ENCODE measurements at places on chromosomes 5 and 9. TPM values are rescaled to one million over a fixed set of nuclear protein-coding genes. Genes with fewer than 3 reads are reported as not detected.

The C7 gene
- 65.0 TPM for total RNA-seq

The PCA3 gene
- total RNA-seq = not detected

The CHMP5 gene
- 46.8 TPM for total RNA-seq

The MAMDC4 gene
- 6.2 TPM for total RNA-seq

The CD14 gene
- 34.7 TPM for total RNA-seq

The SLC25A2 gene
- not detected for total RNA-seq

DNA sequence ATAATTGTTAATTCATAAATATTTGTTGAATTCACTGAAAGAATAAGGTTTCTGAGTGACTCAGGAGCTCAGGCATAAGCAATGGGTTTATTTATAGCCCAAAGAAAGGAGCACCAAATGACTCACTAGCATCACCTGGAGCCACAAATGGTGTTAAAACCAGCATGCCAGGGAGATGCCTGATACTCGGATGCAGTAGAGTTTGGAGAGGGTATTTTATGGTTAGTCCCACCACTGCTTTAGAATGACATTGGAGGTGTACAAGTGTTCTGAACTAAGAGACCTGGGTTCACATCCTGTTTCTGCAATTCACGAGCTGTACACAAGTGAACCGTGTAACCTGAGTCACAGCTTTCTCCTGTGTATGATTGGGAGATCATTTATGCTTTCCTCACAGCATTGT, 25.2 kb downstream of the CCL28 start:
- no peak overlapping the region for H3K27ac ChIP-seq
- no peaks in the 10 kb centered on the region for H3K27me3 ChIP-seq

- DNase-seq = no peak
- H3K27ac ChIP-seq = peak overlapping the region; percentile 70
- H3K36me3 ChIP-seq = peaks cover 5% of the 10 kb centered on the region
- H3K4me3 ChIP-seq = no peak overlapping the region
- H3K4me1 ChIP-seq = peaks cover 44% of the 10 kb centered on the region
Measured at GRCh38 chr9:96556701-96557461, 62.8 kb downstream of the CDC14B start.

GRCh38 chr9:137802521-137803243, 74.9 kb upstream of the CACNA1B start:
- H3K27me3 ChIP-seq = no peaks in the 10 kb centered on the region
- no peak for DNase-seq
- peaks cover 85% of the 10 kb centered on the region for H3K36me3 ChIP-seq

DNA sequence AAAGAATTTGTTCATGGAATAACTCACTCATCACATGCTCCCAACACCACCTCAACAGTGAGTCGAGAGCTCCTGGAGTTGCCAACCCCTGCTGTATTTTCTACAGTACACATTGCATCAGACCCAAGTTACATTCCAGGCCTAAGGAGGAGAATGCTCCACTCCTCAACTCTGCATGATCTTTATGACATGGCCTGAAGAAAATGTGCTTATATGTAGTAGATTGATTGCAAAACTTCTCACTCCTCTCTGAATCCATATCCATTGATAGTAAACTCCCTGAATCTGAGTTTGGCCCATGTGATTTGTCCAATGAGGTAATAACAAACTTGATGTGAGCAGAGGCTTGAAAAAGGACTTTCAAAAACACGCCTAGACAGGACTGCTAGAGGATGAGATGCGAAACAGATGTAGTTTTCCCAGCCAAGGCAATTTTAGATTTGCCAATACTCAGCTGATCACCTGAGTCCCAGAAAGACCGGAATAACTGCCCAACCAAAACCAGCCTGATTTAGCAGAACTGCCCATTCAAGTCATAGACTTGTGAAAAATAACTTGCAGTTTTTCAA, 29.0 kb upstream of the PAPPA start:
- H3K36me3 ChIP-seq = no peaks in the 10 kb centered on the region
- no peak overlapping the region for H3K27ac ChIP-seq

DNA sequence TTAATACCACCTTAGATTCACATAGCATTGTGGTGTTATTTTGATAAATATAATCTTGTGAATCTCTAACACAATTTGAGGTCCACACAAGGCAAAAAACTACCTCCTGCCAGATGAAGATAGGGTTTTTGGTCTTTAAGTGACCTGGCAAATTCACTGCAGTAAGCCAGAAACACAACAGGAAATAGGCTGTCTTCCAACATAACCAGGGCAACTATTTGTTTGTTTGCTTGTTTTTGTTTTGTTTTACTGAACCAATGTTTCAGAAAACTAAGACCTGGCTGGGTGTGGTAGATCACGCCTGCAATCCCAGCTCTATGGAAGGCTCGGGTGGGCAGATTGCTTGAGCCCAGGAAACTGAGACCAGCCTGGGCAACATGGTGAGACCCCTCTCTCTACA, 95.5 kb downstream of the USP20 start:
- H3K27me3 ChIP-seq = no peaks in the 10 kb centered on the region
- no peak for DNase-seq
- peak overlapping the region; percentile 8 for H3K27ac ChIP-seq
- H3K36me3 ChIP-seq = peaks cover 40% of the 10 kb centered on the region
- peaks cover 49% of the 10 kb centered on the region for H3K4me1 ChIP-seq

DNA sequence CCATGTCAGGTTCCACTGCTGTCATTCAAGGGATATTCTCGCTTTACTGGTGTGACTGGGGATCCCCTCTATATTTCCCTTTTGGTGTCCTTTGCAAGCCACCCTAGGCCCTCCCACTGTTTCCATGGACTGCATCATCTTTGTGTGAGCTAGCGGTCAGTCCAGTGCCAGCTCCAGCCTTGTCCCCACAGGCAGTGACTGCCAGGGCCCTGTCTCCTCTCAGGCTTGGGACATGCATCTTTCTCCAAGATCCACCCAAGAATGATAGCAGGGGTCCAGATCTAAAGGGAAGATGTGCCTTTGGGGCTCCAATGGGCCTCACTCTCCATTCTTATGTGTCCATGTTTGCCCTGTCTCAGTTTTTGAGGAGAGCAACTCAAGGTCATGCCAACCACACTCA, 37.8 kb upstream of the NXNL2 start:
- no peaks in the 10 kb centered on the region for H3K36me3 ChIP-seq
- no peaks in the 10 kb centered on the region for H3K4me1 ChIP-seq
- H3K27me3 ChIP-seq = no peaks in the 10 kb centered on the region
- H3K27ac ChIP-seq = no peak overlapping the region
- no peak overlapping the region for H3K4me3 ChIP-seq

- no peak for DNase-seq
- H3K4me1 ChIP-seq = no peaks in the 10 kb centered on the region
- H3K36me3 ChIP-seq = no peaks in the 10 kb centered on the region
- no peaks in the 10 kb centered on the region for H3K27me3 ChIP-seq
- no peak overlapping the region for H3K27ac ChIP-seq
Measured at GRCh38 chr9:23887781-23888180, 61.7 kb upstream of the ELAVL2 start.

GRCh38 chr9:101028346-101029314, at the start of gene PLPPR1:
PLPPR1 (plus strand) TSS chr9:101028727.
- peaks cover 2% of the 10 kb centered on the region for H3K4me1 ChIP-seq
- no peak within 1 kb of the TSS for H3K27ac ChIP-seq
- peaks cover 49% of the 10 kb centered on the region for H3K27me3 ChIP-seq
- DNase-seq = peak; percentile 16
- H3K36me3 ChIP-seq = no peaks in the 10 kb centered on the region
- H3K4me3 ChIP-seq = peak within 1 kb of the TSS; percentile 39

- no peaks in the 10 kb centered on the region for H3K36me3 ChIP-seq
- H3K4me1 ChIP-seq = no peaks in the 10 kb centered on the region
- no peaks in the 10 kb centered on the region for H3K27me3 ChIP-seq
- H3K4me3 ChIP-seq = no peak overlapping the region
- no peak overlapping the region for H3K27ac ChIP-seq
Measured at GRCh38 chr5:173743641-173744343, 127.3 kb upstream of the BOD1 start.

GRCh38 chr5:16899171-16899570, 36.9 kb downstream of the MYO10 start:
- peaks cover 7% of the 10 kb centered on the region for H3K27me3 ChIP-seq
- H3K27ac ChIP-seq = no peak overlapping the region
- no peak overlapping the region for H3K4me3 ChIP-seq
- no peaks in the 10 kb centered on the region for H3K36me3 ChIP-seq
- no peak for DNase-seq
- no peaks in the 10 kb centered on the region for H3K4me1 ChIP-seq

- no peak for DNase-seq
- no peaks in the 10 kb centered on the region for H3K4me1 ChIP-seq
- H3K36me3 ChIP-seq = no peaks in the 10 kb centered on the region
- H3K27me3 ChIP-seq = no peaks in the 10 kb centered on the region
- no peak overlapping the region for H3K27ac ChIP-seq
Measured at GRCh38 chr5:61477788-61478187, 145.7 kb downstream of the ZSWIM6 start.

DNA sequence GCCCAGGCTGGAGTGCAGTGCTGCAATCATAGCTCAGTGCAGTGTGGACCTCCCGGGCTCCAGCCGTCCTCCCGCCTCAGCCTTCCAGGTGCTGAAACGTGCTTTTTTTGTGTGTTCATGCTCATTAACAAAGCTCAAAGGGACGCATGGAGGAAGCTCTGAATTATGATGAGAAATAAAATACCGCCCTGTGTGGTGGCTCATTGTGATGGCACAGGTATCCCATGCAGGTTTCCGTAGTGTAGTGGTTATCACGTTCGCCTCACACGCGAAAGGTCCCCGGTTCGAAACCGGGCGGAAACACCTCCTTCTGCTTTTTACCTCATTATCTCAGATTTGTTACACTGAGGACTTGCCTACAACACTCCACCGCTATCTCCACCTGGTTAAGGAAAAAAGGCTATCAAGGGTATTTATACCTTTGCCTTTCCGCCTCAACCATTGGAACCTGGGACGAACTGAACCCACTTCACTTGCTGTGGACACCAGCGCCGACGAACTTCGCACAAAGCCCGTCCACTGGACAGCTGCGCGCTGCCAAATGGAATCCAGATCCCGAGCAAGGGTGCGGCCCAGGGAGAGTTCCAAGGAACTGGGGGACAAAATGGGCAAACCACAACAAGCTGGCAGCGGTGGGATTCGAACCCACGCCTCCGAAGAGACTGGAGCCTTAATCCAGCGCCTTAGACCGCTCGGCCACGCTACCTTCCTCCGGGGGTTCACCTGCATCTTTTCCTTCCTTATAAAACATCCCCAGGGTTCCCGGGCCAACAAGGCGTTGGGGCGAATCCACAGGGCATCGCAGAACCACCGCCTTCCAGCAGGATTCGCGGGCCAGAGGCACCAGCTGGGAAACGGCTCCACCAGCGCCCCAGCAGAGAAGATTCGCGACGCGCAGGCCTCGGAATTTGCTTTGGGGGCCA, 26.3 kb downstream of the OR2V2 start:
- peaks cover 69% of the 10 kb centered on the region for H3K27me3 ChIP-seq
- H3K27ac ChIP-seq = peak overlapping the region; percentile 73
- H3K4me1 ChIP-seq = no peaks in the 10 kb centered on the region
- H3K36me3 ChIP-seq = no peaks in the 10 kb centered on the region
- DNase-seq = no peak

DNA sequence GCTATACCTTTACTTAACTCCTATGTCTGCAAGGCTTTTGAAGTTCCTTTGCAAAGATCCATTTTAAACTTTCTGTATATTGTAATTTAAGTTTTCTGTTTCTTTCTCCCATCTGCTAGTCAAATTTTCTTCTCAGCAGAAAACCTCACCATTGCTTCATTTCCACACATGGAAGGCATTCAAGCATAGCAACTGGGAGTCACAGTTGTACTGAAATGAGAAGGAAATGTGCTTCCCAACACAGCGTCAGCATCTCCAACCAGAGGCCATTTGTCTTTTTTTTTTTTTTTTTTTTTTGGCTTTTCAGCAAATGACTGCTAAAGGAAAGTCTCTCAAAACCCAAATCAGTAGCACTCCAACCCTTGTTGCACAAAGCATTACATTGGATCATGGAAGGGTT, 92.5 kb downstream of the RAB3C start:
- no peak overlapping the region for H3K27ac ChIP-seq
- peaks cover 9% of the 10 kb centered on the region for H3K4me1 ChIP-seq
- DNase-seq = no peak
- H3K27me3 ChIP-seq = no peaks in the 10 kb centered on the region
- no peaks in the 10 kb centered on the region for H3K36me3 ChIP-seq
